Neural crest cell (in vitro differentiated cells): ENCODE measurements at places on chromosomes 1 and 21. TPM values are rescaled to one million over a fixed set of nuclear protein-coding genes. Genes with fewer than 3 reads are reported as not detected.

Gene SPRR5
- not detected in 2 replicates for total RNA-seq

Gene SLC25A34
- 2.9 and 3.3 TPM in 2 replicates for total RNA-seq

Gene AKR7A3
- total RNA-seq: 2.0 and 2.1 TPM in 2 replicates

Gene FAM229A
- total RNA-seq: 7.1 and 7.7 TPM in 2 replicates
